Left kidney (tissue), 8 donors: ENCODE measurements at places on chromosomes 5 and 9. TPM values are rescaled to one million over a fixed set of nuclear protein-coding genes. Genes with fewer than 3 reads are reported as not detected.

DNA sequence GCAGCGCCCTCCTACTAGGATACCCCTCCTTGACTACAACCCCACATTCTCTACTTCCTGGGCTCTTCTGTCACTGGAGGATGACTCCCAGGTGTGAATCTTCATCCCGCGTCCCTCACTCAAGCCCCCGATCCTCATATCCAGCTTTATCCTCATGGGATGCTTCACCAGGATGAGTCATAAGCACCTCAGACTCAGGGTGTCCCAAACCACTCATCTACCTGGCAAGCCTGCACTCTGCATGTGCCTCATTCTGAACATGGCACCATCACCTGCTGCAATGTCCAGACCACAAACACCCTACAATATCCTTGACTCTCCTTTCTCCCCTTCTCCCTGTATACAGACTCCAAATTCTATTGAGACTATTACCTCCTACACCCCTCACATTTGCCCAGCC, 1.5 kb upstream of the TGFBI start:
- no peak for DNase-seq

- peak; percentile 64 for DNase-seq
Observed at GRCh38 chr9:131799177-131799823, 59.4 kb upstream of the RAPGEF1 start.

DNA sequence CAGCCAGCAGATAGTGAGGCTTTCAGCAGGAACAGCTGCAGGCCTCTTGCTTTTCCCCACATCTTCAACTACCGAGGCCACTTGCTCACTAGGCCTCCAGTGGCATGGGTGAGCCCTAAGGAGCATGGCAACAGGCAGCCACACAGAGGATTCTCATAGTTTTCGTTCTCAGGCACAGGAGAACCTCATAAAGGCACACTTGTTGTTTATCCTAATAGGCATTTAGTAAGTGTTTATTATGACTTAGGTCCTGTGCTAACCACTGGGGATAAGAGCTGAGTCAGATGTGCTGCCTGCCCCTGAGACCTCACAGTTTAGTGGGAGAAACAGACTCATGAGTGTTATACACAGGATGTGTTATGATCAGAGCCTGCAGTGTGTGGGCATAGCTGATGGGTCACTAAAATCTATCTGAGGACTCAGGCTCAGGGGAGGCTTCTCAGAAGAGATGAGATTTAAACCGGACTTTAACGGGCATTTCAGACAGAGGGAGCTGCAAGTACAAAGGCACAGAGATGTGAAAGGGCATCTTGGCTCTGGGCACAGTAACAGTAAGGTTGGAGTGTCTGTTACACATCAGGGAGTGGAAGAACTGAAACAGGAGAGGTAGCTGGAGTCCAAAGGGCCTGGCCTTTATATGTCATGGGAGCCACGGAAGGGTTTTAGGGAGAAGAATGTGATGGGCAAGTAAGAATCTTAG, 21.0 kb upstream of the HEMGN start:
- no peak for DNase-seq

GRCh38 chr5:40958811-40959210, 49.5 kb downstream of the C7 start:
- DNase-seq = no peak

DNA sequence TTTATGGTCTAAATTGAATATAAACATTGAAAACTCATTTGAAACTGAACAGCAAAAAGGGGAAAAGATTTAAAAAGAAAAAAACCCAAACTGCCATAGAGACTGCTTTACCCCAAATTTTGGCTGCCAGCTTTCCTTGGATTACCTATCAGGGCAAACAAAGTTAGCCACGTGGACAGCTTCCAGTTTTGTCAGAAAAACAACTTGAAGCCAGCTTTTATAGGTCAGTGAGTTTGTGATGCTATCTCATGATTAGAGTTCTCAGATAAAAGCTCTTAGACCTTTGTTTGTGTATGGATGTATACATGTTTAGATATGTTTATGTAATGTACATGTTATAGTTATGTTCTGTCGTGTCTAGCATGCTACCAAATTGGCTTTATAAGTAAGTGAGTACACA, 16.1 kb downstream of the FBP2 start:
- DNase-seq = no peak

The ZNF879 gene
- 7.7 TPM for polyA plus RNA-seq

- DNase-seq = no peak
Observed at GRCh38 chr5:61401726-61402125, 69.7 kb downstream of the ZSWIM6 start.

- DNase-seq = no peak
Observed at GRCh38 chr9:76964612-76965011, 54.8 kb upstream of the FOXB2 start.

GRCh38 chr5:78447775-78448424, 87.5 kb downstream of the SCAMP1 start:
- no peak for DNase-seq

DNA sequence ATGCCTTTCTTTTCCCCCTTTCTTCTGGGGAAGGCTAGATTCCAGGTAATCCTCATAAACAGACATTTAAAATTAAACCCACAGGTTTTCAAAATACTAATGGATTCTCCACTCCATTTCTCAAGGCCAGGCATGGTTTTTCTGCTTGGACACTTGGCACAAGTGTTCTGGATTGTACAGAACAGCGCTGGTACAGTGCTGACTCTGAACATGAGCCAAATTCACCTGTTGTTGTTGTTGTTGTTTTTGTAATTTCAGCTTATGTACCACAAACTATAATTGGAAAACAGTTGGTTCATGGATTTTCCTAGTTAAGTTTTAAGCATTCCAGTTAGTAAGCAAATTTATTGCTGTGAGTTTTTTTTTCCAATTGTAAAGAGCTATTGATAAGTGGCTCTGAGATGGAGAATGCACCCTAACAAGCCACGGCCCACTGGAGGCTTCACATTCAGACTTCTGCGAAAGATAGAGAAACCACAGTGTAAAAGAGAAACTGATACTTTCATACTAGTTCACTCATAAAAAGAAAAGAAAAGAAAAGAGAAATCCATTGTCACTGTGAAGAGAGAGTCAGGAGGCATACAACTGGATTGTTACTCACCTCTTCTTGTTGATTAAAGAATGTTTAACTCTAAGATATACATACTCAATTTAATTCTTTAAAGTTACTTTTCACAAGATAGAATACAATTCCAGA, 16.2 kb upstream of the ITGA1 start:
- DNase-seq = no peak

GRCh38 chr9:114494776-114495569, 10.3 kb downstream of the WHRN start:
- no peak for DNase-seq

The DHFR gene
- 96.1 TPM for polyA plus RNA-seq

- DNase-seq = no peak
Observed at GRCh38 chr5:180287868-180288267, 4.0 kb downstream of the MAPK9 start.

DNA sequence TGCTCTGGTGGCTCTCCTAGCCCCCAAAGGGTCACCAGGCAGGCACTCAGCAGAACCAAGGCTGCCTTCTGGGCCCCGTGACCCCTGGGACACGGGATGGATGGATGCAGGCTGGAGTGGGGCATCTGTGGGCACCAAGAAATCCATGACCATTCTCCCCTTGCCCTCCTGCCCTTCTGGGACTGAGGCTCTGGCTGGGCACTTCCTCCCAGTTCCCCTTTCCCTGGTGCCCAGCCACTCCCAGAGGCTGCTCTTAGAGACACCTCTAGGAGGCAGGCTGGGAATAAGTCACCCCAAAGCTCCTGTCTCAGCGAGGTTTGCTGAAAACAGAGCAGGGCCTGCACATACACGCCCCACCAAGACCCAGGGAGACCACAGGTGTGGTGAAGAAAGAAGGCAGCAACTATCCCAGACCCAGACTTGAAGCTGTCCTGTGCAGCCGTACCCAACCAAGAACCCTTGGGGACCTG, 943 bp downstream of the STING1 start:
- no peak for DNase-seq

- DNase-seq = no peak
Observed at GRCh38 chr5:154840435-154841272, 9.7 kb downstream of the FAXDC2 start.

- no peak for DNase-seq
Observed at GRCh38 chr5:180600554-180601041, 9.3 kb upstream of the SCGB3A1 start.

GRCh38 chr5:14809369-14810155, 62.0 kb downstream of the ANKH start:
- DNase-seq = no peak

The PCDHGB6 gene
- polyA plus RNA-seq = 7.3 TPM

- no peak for DNase-seq
Observed at GRCh38 chr5:91182763-91183162, 200.4 kb downstream of the ARRDC3 start.

The CACNA1B gene
- 0.52 TPM for polyA plus RNA-seq

The PFN3 gene
- polyA plus RNA-seq = 2.0 TPM

GRCh38 chr5:142846406-142846805, 76.2 kb downstream of the ARHGAP26 start:
- no peak for DNase-seq

DNA sequence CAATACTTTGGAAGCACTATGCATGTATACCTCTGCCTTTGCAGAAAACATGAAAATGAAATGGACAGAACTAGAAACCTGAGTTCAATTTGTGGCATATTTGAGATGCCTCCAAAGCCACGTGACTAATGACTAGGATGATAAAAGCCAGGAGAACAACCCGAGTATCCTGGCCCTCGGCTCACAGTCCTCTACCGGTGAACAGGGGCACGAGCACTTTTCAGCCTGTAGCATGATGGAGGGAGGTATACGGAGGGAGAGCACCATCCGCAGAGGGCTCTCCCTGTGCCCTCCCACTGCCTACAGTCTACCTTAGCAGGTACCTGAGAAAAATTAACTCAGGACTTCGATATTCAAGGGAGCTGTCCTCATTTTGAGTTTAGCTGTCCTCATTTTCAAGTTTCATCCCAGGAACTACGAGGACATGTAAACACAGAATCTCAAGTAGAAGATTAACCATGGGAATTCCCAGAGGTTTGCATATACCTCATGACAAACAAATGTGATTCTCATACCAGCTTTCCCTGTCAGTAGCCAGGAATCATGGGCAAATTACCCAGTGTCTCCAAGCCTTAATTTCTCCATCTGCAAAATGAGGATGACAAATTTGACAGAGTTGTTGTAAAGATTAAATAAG, 249.3 kb downstream of the DNAH5 start:
- no peak for DNase-seq
